ENCODE measurements at places on chromosomes 3 and 15.
A peak's percentile ranks its signal among the peaks of the same experiment; 100 is the strongest.

DNA sequence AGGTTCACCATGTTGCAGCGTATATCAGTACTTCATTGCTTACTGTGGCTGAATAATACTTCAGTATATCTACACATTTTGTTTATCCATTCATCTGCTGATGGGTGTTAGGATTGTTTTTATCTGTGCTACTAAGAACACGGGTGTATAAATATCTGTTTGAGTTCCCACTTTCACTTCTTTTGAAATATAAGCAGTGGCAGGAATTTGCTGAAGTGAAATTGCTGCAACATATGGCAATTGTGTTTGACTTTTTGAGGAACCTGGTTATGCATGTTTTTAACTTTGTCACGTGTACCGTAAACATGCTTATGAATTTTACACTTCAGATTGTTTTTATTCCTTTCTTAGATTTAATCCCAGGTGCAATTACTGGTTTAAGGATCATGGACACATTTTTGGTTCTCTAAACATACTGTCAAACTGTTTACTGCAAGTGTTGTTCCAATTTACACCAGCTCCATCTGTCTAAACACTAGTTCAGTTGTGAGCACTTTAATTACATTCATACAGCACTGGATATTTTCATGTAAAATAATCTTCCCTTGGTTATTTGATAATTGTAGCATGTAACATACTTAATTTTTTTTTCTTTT, 23.1 kb downstream of the TRAK1 start:
- DNase-seq, result no peak

DNA sequence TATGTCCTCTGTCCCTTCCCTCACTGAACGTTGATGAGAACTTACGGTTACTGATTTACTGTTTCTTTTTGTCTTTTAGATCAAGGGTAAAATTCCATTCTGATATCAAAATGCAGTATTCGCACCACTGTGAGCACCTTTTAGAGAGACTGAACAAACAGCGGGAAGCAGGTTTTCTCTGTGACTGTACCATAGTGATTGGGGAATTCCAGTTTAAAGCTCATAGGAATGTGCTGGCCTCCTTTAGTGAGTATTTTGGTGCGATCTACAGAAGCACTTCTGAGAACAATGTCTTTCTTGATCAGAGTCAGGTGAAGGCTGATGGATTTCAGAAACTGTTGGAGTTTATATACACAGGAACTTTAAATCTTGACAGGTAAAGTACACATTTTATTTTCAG, 990 bp downstream of the MYNN start:
- DNase-seq, result no peak

DNA sequence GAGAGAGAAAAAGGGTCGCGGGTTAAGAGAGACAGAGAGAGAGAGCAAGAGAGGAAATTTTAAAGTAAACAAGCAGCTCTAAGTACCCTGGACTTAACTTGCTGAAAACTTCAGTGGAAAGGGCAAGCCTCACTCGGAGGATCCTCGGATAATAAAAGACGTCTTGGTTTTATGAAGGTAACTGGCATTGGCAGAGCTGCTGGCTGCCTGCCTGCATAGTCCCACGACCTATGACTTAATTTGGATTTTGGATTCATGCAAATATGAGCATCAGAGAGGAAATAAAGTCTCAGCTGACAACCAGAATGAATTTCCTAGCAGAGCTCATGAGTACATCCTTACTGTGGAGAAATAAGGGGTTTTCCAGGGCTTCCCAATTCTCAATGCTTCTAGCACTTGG, 95.1 kb upstream of the PDZRN3 start:
- DNase-seq, result no peak

DNA sequence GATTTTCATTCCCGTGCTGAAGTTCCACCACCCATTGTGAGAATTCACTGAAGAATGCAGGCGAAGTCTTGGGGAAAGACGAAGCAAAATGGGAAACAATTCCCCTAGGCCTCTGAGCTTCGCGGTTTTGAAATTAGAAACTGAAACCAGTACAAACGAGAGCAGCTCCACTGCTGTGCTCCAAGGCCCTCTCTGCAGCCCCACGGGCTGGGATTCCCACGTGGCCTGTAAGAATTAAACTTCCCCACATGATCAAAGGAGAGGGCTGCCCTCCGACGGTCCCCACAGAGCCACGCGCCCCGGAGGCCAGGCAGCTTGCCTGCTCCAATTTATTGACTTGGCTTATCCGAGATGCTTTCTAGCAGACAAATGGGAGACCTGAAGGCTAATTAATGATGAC, 144.0 kb downstream of the GREM1 start:
- no peak for DNase-seq

GRCh38 chr15:93866476-93866875, 364.9 kb upstream of the MCTP2 start:
- DNase-seq, result no peak

GRCh38 chr3:145983101-145983500, 177.9 kb downstream of the PLOD2 start:
- no peak for DNase-seq

- no peak for DNase-seq
These were observed 4.2 kb downstream of the TBC1D23 start for GRCh38 chr3:100265016-100265415.

DNA sequence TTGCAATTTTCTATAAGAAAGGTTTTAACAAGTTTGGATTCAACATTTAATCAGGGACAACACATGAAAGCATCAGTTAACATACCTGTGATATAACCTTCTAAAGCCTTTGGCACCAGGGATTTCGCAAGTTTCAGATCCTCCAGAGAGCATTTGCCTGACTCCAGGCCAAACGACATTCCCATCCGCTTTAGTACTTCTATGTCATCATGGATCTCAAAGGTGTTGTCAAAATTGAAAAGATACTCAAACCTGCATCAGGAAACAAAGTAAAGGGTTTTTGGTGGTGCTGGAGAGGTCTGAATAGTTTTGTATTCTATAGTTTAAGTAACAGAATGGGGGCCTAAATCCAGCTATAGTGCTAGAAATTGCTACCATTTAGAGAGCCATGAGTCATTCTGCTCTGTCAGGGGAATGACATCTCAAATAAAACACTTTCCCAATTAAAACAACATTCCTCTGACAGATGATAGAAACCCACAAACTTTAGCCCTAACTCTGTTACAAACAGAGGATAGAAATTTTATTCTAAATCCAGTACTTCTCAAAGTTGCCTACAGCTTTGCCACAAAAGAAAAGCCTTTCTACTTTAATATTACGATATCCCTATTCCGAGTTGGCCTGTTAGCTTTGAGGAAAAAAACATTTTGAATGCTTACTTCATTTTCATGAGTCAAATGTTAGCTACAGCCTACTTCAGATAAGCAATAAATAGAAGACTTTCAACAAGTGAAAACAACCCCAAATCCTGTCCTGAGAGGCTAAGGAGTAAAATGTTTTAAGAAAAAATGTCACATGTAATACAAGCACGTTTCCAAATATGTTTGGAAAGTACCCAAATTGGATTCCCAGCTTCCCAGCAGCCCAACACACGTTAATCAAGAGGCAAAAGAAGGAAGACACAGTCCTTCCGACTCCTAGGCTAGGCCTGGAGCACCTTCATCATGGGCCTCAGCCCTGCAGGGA, 83.4 kb downstream of the ATP1B3 start:
- DNase-seq, result peak; percentile 61

GRCh38 chr3:21526461-21526860, 224.5 kb downstream of the ZNF385D start:
- DNase-seq, result no peak

- no peak for DNase-seq
These were observed 88.5 kb upstream of the NANOGP8 start for GRCh38 chr15:35173444-35174118.

- DNase-seq, result no peak
These were observed 46.9 kb upstream of the SLC7A14 start for GRCh38 chr3:170632780-170633179.

- no peak for DNase-seq
These were observed 27.4 kb downstream of the STOML1 start for GRCh38 chr15:73964736-73965093.

DNA sequence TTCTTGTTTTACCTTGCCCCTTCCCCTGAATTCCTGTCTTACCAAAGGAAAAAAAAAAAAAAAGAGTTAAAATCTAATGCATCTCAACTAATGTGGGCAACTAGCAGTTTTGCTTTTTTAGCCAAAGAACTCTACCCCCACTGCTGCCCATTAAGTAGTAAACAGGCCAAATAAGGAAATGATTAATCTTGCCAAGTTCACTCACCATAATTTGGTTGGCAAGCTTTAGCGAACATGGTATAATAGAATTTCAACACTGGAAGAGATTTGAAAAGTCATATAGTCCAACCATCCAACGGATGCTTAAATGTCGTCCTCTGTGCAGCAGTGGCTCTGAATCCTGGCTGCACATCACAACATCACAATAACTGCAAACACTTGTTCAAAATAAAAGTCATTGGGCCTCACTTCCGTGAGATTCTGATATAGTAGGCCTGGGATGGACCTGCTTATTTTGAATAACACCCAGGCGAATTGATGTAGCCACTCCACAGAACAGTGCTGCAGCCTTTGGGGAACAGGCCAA, 142.0 kb upstream of the UBE2E1 start:
- no peak for DNase-seq

DNA sequence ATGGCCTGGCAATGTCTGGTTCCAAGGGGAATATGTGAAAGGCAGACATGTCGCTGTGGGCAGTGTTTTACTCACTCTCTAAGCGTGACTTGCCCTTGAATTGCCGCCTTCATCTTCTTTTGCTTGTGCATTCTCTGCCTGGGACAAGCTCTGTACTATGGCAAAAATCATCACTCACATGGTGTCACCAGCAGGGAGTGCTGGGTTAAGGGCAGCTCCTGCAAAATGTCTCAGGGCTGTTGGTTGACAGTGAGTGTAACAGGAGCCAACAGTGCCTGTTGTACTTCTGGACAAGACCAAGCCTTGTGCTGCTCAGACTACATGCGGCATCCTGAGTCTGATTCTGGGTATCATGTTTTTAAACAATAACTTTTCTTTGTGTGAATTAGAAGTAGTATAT, 45.3 kb upstream of the KY start:
- no peak for DNase-seq

DNA sequence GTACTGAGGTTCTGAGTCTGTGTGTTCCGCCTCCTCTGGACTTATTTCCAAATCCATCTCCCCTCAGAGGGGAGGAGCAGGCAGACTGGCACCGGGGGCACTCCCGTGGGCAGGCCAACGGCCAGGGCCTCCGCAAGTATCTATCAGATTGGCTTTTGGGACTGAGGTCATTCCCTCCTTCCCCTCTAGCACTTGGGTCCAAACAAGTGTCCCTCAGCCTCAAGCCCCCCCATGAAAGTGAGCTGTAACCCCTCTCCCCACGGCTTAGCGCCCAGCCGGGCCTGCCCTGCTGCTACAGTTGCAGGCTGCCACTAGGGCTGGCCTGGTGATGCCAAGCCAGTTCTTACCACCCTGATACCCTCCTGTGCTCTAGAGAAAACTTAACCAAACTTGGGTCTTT, 17.4 kb downstream of the ITGA11 start:
- no peak for DNase-seq

- DNase-seq, result no peak
These were observed 44.0 kb upstream of the CNOT10 start for GRCh38 chr3:32640939-32641338.

DNA sequence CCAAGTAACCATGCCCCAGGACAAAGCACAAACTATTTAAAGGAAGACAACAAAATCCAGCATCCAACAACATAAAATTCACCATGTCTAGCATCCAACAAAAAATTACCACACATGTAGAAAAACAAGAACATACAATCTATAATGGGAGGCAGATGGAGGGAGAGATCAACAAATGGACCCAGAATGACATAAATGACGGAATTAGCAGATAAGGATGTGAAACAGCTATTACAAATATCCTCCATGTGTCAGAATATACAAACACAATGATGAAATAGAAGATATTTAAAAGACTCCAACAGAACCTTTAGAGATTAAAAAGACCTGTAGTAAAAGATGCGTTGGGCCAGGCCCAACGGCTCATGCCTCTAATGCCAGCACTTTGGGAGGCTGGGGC, 10.8 kb downstream of the LYSMD4 start:
- DNase-seq, result no peak

DNA sequence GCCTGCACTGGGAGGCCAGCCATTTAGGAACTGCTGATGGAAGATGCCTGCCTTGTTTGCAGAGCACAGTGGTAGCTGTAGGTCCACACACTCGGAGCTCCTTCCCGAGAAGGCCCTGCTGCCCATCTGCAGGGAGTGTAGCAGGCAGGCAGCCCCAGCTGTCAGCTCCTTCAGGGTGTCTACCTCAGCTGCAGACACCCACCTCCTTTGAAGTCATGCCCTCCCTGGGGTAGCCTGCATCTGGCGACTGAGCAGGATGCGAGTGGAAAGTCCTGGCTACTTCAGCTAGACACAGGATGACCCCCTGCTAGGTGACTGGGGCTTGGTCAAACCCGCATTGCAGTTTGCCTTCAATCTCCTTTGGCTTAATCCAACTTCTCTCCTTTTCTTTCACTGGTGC, 93.2 kb upstream of the TLE3 start:
- no peak for DNase-seq

GRCh38 chr3:135918600-135918999, 46.9 kb upstream of the PPP2R3A start:
- peak; percentile 14 for DNase-seq

DNA sequence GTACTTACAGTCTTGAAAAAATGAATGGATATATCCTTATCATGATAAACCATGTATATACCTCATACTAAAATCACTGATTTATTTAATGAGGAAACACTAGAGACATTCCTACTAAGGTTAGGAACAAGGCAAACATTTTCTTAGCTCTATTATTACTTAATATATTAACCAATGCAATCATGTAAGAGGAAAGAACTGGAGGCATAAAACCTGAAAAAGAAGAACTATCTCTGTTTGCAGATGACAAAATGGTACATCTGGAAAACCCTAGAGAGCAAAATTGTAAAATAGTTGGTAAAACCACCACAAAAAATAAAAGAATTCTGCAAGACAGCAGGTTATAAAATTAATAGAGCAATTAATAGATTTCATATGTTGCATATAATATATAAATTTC, 81.2 kb downstream of the KLF13 start:
- DNase-seq, result no peak

- peak; percentile 83 for DNase-seq
These were observed 544.1 kb upstream of the MDFIC2 start for GRCh38 chr3:70856414-70857162.

GRCh38 chr3:98812851-98813374, 49.8 kb downstream of the ST3GAL6 start:
- DNase-seq, result no peak

DNA sequence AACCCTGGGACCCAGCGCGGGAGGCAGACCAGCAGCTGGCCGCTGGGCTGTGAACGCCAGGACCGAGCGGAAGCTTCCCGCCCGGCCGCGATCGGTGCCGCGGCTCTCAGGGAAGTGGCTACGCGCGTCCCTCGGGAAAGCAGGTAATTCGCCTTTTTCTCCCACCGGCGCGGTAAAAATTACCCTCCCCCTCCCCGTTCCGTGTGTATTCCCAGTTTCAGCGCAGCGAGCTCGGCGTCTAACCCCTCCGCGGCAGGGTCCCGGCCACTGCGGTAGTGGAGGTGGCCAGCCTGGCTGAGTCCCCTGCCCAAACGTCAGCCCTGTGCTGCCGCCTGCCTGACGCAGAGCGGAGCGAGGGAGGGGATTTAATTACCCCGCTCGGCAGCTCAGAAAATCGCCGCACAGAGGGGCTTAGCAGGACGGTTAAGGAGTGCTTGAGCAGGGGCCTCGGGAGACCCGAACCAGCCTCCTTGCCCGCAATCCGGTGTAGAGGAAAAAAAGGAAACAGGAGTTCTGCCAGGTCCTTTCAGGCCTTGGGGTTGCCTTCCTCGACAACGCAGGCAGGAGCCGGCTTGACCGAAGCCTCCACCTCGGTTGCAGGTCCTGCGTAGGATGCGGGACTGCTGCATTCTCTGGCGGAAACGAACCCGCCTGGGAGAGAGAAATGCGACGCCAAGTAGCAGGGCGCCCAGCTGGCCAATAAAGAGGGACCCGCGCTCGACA, 2.9 kb downstream of the GATA2 start:
- peak; percentile 25 for DNase-seq
